Stimulated activated CD4-positive, alpha-beta T cell treated with anti-CD3 and anti-CD28 coated beads, Interleukin-15, amount 100 ng/mL, for 1 hour (primary cell): ENCODE measurements at places on chromosomes 7 and 10.

DNA sequence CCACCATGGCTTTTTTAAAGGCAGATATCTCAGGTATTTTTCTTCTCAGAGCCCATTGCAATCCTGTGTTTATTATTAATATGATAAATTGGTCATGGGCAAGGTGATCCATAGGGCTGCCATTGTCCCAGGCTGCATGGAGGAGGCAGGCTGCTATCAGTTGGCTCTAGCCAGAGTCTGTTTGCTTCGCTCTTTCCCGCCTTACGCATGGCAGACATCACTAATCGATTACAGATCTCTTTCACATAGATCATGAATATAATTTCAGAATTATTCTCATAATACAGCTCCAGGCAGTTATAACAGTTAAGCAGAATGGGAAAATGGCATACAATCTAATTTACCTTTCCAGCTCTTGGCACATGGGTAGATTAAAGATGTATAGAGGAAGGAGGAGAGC lies 30.4 kb upstream of the HABP2 start:
- DNase-seq = no peak

GRCh38 chr7:132485600-132486273 lies 90.5 kb downstream of the PLXNA4 start:
- DNase-seq = no peak

DNA sequence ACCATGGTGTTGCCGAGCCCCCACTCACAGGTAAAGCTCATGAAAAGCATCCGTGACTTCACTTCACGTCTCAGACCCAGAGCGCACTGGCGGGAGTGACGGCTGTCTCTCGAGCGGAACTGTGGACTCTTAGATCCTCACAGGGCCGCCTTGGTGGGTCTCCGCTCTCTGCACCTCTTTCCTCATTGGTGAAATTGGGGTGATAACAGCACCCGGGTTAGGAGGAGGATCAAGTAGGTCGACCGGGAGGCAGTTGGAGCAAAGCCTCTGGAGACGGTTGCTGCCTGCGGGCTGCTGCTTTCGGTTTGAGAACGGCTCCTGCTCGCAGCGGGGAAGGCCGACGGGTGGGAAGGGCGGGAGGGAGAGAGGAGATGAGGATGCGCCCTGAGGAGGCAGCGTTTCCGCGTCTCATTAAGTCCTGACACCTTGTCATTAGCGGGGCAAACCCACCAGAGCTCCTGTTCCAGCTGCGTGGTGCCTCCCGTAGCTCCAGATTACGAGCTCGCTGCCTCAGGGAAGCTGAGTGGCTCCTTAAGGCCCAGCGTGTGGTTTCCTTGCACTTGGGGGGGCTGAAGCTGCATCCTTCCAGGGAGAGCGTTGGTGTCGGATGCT lies 51.9 kb upstream of the CFAP46 start:
- DNase-seq = no peak

DNA sequence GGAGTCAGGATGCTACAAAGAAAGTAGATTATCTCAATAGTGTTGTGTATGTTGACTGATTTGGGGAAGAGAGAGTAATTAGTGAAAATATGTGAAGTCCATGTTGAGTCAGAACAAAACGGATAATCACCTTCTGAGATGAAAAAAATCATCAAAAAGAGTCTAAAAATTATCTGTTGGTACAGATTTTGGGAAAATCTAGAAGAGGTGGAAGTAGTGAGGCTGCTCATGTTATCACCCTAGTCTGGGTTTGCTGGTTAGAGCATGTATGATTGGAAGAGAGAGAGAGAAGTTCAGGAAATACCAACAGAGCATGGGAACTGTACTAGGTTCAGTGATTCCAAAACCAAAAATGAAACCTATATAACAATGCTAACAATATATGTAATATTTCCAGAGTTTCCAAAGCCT lies 12.3 kb downstream of the RPA3 start:
- DNase-seq = no peak

DNA sequence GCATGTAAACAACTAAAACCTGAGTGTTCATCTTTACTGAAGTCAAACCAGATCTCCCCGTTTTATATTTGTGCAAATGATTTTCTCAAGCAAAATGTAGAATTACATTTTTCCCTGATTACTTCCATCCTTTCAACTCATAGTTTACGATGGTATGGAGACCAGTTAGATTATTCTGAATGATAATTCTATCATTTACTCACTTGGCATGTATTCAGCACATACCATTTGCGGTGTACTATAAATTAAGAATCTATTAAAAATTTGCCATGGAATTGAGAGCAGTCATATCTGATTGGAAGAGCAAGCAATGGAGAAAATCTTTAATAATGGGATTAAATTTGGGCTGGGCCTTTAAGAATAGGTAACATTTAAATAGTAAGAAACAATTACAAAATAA lies 22.4 kb downstream of the DNAJC1 start:
- DNase-seq = no peak

- no peak for DNase-seq
Measured at GRCh38 chr10:43471146-43471545, 34.2 kb downstream of the ZNF487 start.

DNA sequence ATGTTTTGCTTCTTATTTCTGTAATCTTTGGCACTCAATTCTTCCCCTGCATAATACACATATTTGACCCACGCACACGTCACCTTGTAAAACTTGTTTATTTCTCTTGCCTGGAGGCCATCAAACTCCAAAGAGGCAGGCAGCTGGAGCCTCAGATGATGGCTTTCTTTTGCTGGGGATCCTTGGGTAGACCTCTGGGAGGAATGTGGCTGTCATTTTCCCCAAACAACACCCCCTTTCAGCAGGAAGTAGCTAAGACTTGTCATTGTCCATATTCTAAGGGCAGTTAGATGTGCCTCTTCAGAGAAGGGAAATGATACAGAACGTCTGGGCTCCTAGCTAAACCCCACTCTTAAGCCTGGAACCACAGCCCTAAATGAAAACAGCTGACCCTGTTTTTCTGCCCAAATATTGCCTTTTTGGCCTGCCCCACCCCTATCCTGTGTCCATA lies 111.3 kb downstream of the ITGB8 start:
- DNase-seq = no peak

DNA sequence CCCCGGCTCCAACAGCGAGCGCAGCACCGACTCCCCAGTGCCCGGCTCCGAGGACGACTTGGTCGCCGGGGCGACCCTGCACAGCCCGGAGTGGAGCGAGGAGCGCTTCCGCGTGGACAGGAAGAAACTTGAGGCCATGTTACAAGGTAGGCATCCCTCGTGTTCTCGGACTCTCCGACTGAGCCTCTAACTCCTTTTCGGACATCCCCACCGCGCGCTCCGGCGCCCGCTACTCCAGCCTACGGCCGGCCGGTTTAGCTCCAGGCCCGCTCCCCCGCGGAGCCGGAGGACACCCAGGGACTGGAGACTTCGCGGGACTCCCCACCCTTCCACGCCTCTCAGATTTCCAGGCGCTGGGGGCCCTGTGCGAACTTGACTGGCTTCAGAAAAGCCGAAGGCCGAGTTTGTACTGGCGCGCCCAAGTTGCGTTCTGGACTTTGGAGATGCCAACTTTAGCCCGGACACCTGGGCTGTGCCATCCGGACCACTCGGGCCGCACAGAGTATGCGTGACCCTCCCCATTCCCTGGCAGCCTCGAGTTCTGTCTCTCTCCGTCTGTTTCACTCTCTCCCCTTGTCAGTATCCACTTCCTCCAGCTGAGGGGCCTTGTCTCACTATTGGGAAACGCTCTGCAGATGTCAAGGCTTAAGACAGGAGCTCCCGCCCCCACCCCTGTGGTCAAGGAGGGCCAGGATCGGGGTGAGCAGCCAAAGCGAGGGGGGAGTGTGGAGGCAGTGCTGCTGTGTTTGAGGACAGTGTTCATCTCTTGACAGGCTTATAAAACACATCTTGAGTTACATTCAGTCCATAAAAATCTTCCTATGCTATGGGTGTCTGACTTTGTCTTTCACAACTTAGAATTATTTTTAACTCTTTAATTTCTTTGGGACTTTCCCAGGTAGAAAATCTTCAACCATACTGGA lies 777 bp downstream of the BICC1 start:
- no peak for DNase-seq

DNA sequence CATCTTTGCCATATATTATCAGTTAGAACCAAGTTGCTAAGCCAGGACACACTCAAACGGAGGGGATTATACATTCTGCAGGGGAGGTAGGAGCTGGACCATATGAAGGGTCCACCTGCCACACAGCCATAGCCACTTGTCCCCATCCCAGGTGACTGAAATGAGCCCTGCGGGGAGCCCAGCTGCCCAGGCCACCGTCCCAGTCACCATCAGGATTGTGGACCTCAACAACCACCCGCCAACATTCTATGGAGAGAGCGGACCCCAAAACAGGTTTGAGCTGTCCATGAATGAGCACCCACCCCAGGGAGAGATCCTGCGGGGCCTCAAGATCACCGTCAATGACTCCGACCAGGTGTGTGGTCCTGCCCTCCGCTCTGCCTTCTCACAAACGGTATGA lies 13.7 kb downstream of the CDHR1 start:
- DNase-seq = no peak

DNA sequence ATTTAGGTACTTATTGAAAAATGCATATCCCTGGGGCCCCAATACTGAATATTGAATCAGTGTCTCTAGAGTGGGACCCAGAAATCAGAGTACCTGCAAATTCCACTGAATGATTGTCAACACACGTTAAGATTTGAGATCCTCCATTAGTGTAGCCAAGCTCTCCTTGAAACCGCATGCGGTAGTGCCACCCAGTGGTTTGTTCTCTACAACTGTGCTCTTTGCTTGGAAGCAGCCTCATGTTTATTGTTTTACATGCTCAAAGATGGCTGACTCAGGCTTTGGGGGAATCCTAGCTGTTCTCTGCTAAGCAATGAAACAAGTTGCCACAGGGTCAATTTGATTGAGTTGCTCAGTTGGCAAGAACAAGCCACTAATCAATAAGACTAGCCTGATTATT lies 340.2 kb upstream of the CELF2 start:
- DNase-seq = peak; percentile 3

DNA sequence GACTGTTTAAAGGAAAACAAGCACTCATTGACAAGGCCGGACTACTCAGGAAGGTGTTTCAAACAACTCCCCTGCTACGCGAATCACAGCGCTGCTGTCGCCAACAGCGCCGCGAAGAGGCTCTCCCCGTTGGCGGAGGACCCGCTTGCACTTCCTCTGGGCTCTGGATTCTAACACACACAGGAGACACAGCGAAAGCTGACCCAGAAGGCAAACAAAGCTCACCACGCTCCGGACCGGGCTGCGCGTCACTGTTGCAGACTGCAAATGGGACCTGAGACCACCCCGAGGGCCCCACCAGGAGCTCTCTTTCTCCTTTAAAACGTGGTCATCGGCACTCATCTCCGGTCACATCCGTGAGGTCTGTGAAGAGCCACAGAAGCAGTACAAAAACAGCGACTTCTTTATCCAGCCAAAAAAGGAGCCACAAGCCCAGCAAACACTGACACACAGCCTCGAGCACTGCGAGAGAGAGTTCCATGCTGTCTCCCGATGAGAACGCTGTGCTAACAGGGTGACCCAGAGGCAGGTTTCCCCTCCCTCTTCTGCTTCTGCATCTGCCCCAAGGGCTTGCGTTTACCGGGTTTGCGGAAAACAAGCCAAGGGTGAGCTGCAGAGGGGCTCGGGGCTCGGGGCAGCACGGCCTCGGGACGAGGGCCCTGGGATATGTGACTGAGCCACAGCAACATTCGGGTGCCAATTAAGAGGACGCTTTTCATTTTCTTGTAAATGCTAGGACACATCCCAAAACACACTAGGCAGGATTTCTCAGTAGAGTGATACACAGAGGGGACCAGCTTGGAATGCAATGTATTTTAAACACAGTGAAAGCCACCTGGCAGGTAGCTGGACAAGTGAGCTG lies 41.3 kb downstream of the AMZ1 start:
- DNase-seq = no peak

DNA sequence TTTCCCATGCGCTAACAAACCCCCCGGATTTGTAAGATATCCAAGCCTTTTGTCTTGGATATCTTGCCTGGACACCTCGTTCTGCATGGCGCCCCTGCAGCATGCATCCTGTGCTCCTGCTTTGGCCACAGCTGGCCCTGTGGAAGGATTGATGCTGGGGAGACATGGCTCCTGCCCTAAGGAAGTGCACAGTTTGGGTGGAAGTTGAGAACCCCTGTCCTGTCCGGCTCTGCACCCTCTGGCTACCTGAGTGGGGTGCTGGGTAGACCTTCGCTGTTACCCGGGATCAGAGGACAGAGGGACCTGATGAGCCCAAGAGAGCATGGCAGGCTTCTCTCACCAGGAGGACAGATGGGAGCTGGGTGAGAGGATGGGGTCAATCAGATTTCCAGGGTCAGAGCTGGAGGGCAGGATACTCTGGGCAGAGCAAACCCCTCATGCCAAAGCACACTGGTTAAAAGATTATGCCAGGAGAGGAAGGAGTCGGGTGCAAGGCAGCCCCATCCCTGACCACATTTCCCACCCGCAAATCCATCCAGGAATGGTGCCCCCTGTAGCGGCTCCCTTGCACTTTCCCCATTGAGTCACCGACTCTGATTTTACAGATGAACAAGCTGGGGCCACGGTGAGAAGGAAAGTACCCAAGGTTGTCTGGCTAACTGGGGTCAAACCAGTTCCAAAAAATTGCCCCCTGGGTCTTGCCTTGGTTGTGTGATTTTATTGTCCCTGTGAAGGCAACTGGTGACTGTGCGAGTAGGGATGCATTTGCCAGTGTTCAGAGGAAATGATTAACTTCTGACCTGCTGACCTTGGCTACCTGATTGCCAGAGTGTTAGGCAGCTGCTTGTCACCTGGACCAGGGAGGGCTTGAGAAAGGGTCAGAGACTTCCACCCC lies 290.1 kb upstream of the ZMIZ1 start:
- no peak for DNase-seq

DNA sequence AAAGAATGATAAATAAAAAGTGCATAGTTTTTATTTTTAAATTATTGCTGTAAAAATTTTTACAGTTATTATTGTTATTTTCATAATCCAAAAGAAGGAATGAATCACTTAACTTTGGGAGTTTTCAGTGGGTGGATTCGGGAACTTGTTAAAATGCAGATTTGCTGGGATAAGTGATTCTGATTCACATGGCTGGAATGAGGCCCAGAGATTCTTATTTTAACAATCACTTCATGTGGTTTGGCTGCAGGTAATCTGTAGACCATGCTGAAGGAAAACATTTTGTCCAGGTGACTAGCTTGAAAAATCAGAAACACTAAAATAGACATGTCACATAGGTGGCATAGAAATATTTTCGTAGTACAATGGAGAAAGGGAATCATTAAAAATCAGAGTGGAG lies 13.9 kb downstream of the CROT start:
- no peak for DNase-seq

DNA sequence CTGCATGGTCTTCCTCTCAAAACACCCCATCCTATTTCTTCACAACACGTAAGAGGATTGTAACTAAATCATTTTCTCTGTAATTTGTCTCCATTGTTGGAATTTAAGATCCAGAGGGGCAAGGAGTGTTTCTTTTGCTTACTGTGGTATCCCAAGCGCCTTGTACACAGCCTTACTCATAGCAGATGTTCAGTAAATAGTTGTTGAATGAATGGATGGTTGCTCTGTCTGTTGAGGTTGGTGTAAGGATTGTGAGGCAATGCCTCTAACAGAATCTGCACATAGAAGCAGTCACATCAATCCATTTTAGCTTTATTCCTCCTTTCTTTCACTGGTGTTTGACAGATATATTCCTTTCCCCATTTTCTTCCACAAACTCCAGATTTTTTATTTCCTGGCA lies 90.1 kb downstream of the ZNF365 start:
- no peak for DNase-seq

- no peak for DNase-seq
Measured at GRCh38 chr10:42753507-42754154, 29.0 kb upstream of the BMS1 start.
